ENCODE measurements at places on chromosomes 2 and 18.
A peak's percentile ranks its signal among the peaks of the same experiment; 100 is the strongest.

GRCh38 chr2:217452928-217453327 is 549.9 kb downstream of the TNS1 start:
- DNase-seq = no peak

DNA sequence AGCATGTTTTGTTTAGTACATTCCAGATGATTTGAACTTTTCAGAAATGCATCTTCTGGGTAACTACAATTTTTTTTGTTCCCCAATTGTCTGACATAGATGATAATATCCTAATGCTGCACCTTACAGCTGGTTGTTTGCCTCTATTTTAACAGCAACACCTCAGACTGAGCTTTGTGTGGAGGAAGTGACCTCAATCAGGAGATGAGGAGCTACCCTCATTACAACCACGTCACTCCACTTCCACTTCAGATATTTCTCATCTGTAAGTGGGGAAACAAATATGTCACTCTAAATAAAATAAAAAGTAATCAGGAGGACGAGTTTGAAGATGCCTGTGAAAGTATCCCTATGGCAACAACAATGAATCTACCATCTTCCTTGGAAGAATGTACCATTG is 12.1 kb upstream of the SRSF7 start:
- DNase-seq = no peak

DNA sequence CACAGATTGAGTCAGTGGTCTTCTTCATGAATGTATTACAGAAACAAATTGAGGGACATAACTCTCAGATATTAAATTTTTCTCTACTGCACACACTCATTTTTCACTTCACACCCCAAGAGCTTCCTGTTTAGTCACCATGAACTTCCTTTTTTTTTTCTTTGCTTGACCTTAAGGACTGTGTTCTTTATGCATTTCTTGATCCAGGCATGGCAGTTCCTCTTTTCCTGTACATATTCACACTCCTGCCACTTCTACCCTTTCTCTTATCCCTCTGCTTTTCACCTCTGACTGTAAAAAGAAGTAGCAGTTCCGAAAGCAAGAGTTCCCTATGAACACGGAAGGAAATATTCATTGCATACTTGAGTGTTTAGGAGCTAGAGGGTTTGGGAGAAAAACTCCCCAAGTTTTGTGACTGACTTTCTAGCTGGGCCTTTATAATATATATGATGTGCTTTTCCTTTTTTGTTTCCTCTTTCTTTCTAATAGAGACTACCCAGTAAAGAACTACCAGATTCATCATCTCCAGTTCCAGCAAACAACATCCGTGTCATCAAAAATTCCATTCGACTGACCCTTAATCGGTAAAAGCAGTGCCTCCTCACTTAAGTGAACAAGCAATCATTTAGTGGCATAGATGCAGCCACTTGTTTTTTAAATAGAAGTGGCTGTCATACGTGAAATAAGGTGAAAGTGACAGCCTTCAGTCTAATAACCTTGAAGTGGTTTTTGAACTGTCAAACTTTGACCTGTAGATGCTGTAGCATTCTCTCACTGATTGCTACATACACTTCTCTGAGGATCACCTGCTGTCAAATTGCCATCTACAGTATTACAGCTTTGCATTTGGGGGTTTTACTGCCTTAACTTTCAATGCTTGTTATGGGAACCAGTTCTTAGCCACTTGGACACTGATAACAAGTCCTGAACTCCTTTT is 40.8 kb downstream of the PAPOLG start:
- no peak for DNase-seq

- no peak for DNase-seq
Observed at GRCh38 chr2:163324677-163325076, 411.1 kb downstream of the FIGN start.

- no peak for DNase-seq
Observed at GRCh38 chr2:149221002-149221401, 109.4 kb upstream of the LYPD6 start.

- no peak for DNase-seq
Observed at GRCh38 chr2:28361991-28362710, 30.5 kb upstream of the FOSL2 start.

DNA sequence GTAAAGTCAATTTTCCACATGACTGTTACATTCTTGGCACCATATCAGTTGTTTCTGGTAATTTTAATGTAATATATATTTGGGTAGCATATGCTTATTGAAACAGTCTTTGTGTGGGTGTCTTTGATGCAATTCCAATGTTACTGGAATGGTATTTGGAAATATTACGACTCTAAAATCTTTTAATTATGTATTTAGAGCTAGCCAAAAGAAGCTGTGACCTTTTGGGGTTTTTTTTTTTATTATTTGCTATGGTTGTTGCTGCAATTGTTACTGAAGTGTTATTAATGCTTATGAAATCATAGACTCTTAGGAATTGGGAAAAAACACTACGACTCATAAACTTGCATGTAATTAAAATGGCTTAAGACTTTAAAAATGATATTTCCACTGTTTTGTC is 95.9 kb downstream of the AOX1 start:
- DNase-seq = no peak

GRCh38 chr2:190881084-190881597 is 520 bp downstream of the GLS start:
- no peak for DNase-seq

DNA sequence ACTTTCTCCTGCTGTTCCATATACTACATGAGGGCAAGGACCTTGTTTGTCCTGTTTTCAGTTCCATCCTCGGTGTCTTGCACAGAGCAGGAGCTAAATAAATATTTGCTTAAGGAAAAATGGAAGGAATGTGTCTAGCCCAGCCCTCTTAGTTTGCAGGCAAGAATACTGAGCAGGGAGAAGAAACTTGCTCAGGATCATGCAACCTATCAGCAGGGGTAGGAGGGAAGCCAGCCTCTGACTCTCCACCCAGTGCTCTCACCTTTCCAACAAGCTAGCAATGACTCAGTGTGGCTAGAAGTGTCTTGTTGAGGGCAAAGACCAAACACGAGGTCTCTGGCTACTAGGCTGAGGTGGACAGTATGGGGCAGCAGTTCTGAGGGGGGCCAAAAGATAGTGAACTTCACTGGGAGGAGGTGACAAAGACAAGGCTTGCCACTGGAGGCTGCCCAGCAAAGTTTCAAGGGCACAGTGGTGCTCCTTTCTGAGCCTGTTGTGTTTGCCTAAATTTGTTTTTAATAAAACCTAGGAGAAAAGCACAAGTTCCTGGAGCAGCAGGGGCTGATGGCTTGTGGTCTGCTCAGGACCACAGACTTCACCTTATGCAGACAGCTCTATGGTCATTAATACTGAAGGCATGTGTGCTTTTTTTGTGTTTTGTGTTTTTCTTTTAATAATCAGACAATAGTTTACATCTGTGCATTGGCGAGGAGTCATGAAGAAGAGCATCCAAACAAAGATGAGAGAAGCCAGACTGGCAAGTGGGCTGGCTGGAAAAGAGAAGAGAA is 49.1 kb upstream of the CTAGE1 start:
- no peak for DNase-seq

GRCh38 chr2:27212626-27213471 is 781 bp upstream of the SLC5A6 start:
- DNase-seq = peak; percentile 11

GRCh38 chr2:61371027-61371426 is 99.9 kb downstream of the USP34 start:
- no peak for DNase-seq

DNA sequence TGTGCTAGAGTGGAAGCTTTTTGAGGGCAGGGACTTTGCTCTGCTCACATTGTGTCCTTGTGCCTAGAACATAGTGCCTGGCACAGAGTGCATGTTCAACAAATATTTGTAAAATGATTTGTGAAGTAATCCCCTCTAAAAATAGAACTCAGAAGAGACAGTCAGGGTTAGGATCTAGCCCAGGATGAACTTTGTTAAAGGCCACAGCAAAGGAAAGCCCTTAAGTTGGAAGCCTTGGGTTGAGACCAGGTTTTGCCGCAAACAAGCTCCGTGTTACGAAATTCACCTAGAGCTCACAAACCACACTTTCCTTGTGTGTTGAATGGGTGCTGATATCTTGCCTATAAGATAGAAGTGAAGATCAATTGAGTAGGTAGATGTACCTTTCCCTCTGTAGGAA is 84.2 kb downstream of the SETBP1 start:
- DNase-seq = no peak

- DNase-seq = peak; percentile 62
Observed at GRCh38 chr2:43158259-43158880, 68.0 kb downstream of the ZFP36L2 start.

GRCh38 chr2:104866883-104867812 is 13.2 kb downstream of the POU3F3 start:
- DNase-seq = no peak

- peak; percentile 50 for DNase-seq
Observed at GRCh38 chr18:62438018-62438329, 84.9 kb upstream of the ZCCHC2 start.

- no peak for DNase-seq
Observed at GRCh38 chr2:165697748-165698443, 96.2 kb downstream of the GALNT3 start.

GRCh38 chr2:209976698-209977385 is 25.6 kb upstream of the RPE start:
- no peak for DNase-seq

- no peak for DNase-seq
Observed at GRCh38 chr2:169513094-169513493, 3.6 kb downstream of the KLHL41 start.

DNA sequence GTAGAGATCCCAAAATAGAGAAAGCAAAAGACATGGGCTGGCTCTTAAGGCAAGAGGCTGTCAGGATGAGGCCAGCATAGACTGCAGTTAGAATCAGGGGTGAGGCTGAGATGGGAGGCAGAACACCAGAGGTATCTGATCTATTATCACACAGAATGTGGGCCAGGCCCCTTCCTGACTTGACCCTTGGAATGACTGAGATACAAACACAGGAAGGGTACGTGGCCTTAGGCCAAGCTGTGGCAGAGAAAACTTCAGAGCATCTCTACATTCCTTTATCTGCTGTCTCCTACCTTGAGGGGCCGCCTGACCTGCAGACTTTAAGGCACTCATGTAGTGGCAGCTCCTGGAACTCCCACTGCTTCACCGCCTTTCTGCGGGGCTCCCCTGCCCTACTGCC is 28.4 kb downstream of the TMEM17 start:
- DNase-seq = no peak

- no peak for DNase-seq
Observed at GRCh38 chr2:17599617-17600016, 59.1 kb downstream of the VSNL1 start.

DNA sequence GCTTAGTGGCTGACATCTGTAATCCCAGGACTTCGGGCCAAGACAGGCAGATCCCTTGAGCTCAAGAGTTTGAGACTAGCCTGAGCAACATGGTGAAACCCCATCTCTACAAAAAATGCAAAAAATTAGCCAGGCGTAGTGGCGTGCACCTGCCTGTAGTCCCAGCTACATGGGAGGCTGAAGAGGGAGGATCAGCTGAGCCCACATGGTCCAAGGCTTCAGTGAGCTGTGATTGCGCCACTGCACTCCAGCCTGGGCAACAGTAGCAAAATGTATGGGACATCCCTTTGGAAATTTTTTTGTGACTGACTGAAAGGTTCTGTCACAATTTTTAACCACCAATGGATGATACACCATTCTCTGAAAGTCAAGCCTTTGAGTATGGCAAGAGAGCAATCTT is 6.3 kb upstream of the COLEC12 start:
- no peak for DNase-seq

GRCh38 chr2:102664471-102664909 is 45.1 kb downstream of the SLC9A2 start:
- no peak for DNase-seq

DNA sequence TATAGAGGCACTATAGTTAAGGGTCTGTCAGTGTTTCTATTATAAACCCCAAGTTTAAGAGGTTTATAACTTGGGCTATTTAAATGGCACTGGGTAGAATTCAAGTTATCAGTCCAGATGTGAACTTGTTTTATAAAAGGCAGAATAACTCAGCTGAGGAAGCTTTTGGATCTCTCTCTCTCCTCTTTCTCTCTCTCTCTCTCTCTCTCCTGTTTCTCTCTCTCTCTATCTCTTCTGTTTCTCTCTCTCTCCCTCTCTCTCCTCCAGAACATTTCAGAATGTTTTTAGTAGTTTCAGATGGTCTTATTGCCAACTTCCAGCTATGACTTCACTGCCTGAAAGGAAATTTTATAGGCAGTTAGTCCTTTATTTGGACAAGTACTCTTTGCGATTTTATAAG is 6.4 kb upstream of the BCL11A start:
- DNase-seq = no peak

DNA sequence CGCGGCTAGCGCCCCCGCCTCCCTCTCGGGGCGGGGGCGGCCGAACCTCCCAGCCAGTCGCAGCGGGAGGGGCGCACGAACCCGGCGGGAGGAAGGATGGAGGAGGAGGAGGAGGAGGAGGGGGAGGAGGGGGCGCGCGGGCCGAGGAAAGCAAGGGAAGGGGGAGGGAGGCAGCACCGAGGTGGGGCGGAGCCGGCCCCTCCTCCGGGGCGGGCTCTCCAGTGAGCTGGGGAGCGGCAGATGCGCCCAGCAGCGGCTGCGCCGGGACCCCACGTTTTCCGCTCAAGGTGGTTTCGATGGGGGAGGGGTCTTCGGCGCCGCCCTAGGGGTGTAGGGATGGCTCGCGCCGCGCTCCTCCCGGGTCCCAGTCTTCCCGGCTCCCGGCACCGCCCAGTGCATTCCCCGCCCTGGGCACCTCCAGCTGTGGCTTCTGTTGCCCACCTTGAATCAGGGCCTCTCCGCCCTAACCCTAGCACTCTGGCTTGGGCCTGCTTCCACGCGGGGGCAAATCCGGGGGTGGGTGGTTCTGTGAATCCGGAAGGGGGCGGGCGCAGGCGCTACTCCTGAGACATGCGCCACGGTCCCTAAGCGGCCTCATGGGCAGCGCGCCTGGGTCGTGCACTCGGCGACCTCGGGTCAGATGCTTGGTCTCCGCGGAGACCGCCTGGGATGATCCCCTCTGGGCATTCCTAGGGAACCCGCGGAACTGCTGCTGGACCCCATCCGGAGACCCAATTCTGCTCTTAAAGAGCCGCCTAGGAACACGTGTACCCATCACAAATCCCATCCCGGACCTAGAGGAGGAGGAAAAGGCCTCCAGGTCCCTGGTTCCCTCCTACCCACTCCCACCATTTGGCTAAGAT is at the start of gene FBXO41:
FBXO41 (minus strand) TSS at position 183 of the 863 bp plus-strand sequence. CDS start 14,848 bp downstream, outside the sequence.
- no peak for DNase-seq

DNA sequence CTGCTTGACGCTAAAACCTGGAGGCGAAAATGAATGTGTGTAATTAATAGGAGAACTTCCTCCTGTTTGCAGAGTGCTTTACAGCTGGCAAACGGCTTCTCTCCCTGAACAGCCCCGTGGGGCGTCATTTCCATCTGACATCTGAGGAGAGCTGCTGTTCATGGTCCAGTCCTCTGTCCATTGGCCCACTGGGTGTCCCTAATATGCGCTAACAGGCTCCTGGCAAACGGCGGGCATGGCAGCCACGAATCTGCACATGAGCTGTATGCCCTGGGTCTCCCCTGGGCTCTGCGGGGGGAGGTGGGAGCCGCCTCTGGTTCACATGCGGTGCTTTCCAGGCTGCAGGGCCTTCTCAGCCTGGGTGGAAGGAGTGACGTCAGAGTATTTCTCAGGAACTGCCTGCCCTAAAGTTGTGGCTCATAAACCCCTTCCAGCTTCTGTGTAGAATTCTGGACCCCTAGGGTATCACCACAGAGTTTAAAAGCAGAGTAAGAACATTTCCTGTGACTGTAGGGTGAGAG is 73.2 kb downstream of the LRRFIP1 start:
- DNase-seq = peak; percentile 53

Measured in myocyte (in vitro differentiated cells).